ENCODE measurements at places on chromosomes 6 and 20.

DNA sequence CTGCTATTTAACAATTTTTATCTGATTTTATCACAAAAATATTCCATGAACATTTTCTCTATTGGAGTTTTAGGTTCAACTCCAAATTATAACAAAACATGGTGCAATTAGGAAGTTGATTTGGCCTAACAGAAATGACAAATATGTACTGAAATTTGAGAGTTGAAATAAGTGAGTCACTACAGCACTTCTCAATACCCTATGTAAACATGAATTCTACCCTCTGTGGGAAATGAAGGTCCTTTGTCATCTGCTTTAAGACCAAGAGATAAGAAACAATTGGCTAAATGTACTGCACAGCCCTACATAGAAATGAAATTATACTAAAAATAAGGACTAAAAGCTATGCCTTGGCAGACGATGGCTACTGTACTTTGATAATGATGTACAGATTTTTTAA lies 86.2 kb upstream of the BEND6 start:
- H3K27me3 ChIP-seq = no peaks in the 10 kb centered on the region
- no peak for DNase-seq
- H3K4me3 ChIP-seq = no peak overlapping the region
- no peaks in the 10 kb centered on the region for H3K36me3 ChIP-seq
- H3K27ac ChIP-seq = no peak overlapping the region

DNA sequence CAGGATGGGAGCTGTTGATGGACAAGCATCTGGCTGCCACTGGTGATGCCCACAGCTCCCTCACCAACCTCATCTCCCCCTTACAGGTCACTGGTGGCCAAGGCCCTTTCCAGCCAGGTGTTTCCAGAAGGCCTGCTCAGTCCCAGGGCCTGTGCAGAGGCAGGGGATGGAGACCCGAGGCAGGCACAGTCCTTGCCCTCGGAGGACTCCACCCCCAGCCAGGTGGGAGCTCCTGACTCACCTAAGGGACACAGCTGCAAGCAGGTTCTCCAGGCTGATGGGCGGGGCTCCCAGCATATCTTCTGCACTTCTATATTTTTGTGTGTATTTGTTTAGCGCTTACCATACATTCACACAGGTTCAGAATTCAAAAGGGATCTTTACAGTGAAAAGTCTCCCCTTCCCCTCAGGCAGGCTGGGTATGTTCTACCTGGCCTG lies 17.4 kb downstream of the PRPH2 start:
- peak overlapping the region; percentile 50 for H3K4me3 ChIP-seq
- 0 out of 2 replicates have a peak, but pooled peaks cover 3% of the 10 kb centered on the region for H3K4me1 ChIP-seq
- no peak overlapping the region for H3K27ac ChIP-seq
- no peak for DNase-seq
- no peaks in the 10 kb centered on the region for H3K36me3 ChIP-seq

DNA sequence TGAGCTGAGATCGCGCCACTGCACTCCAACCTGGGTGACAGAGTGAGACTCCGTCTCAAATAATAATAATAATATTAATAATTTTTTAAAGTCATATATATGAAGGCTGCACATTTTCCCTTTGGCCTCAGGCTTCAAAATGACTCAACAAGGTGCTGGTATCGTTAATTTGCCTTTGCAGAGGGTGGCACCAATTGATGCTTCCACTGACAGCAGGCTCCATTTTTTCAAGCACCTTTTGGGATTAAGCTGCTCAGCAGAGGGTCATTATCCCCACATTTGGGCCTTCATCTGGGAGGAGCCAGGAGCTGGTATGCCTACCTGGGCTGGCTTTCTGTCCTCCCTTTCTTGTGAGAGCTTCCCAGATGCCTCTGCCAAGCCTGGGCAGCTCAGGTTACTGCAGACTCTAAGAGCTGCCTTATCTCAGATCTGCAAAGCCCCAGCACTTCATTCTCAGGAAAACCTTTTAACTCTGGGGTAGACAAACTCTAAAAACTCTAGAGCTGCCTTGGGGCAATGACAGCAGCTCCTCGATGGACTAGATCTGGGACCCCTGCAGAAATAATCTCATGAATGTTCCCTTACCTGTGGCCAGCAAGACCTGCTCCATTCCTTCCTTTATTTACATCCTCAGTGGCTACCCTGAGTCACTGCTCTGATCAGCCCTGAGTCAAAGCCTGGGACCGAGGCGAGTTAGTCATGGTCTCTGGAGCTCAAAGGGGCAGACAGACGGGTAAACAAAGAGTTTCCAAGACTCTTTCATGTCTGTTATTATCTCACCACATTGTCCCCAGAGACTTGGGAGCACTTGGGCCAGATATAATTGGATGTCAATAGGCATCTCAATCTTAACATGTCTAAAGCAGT lies 80.0 kb upstream of the EYA2 start:
- no peak overlapping the region for H3K4me3 ChIP-seq
- DNase-seq = peak; percentile 65
- H3K4me1 ChIP-seq = peaks cover 5% of the 10 kb centered on the region
- no peak overlapping the region for H3K27ac ChIP-seq
- peaks cover 13% of the 10 kb centered on the region for H3K27me3 ChIP-seq

- no peak overlapping the region for H3K4me3 ChIP-seq
- H3K36me3 ChIP-seq = peaks cover 34% of the 10 kb centered on the region
- H3K27ac ChIP-seq = no peak overlapping the region
Observed at GRCh38 chr20:63210011-63210605, 5.8 kb downstream of the YTHDF1 start.

DNA sequence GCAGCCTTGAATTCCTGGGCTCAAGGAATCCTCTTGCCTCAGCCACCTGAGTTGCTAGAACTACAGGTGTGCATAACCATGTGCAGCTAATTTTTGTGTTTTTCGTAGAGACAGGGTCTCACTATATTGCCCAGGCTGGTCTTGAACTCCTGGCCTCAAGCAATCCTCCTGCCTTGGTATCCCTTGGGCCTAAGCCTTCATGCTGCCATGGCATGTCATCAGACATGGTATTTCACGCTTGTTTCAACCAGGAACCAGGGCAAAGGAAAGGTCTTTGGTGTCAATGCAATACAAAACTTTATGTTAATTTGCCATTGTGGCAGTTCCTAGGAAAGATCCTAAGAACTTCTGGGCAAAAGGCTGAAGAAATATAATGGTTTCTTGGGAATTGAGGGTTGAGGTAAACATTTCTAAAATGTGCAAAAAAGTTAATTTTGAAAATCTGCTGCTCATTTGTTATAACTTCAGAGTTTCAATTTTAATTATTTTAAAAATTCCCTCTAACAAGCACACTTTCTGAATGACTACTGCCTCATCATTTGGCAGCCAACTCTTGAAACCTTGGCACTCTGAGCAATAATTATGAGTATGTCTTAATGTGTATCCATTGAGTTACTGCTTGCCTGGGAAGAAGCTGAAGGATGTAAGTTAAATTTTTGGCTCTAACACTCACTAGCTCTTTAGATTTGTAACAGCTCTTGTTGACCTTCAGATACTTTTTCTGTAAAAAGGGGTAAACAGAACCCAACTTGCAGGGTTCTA lies 154.1 kb downstream of the GJA10 start:
- peaks cover 8% of the 10 kb centered on the region for H3K4me1 ChIP-seq
- no peaks in the 10 kb centered on the region for H3K36me3 ChIP-seq
- H3K27me3 ChIP-seq = no peaks in the 10 kb centered on the region
- no peak overlapping the region for H3K27ac ChIP-seq
- H3K4me3 ChIP-seq = no peak overlapping the region

DNA sequence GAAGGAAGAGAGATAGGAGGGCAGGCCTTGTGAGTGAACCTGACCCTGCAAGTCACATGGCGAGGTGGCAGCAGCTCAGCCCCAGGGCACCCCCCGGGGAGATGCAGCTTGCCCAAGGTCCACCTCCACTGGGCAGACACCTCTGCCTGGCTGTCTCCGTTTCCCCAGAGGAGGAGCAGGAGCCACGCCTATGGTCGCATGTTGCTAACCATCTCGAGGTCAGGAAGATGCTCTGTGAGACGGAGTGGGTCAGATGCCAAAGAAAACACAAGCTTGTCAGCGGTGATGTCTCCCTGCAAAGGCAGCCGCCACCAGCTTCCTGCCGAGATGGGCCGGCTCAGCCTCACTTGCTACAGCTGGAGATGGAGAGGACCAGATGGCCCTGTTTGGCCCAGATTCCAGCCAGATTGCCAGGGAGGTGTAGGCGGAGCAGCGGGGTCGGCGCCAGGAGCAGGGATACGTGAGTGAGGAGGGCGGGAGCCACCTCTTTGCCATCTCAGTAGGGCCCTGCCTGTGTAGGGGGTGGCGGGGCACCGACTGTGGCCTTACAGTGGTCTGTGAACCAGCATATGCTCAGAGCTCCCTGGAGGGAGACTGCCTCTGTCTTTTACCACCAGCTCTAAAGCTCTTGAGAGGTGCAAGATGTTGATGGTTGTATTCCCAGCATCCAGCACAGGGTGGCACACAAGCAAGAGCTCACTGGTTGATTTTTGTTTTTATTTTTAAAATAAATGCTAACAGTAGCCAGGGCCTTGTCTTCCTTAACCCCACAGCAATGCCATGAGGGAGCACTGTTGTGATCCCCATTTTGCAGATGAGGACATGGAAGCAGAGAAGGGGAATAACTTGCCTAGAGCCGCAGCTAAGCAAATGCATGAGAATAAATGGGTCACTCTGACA lies 42.9 kb upstream of the FAM83D start:
- H3K4me1 ChIP-seq = no peaks in the 10 kb centered on the region
- no peak for DNase-seq
- no peak overlapping the region for H3K4me3 ChIP-seq
- no peak overlapping the region for H3K27ac ChIP-seq
- H3K36me3 ChIP-seq = no peaks in the 10 kb centered on the region

GRCh38 chr6:87541744-87542143 lies 48.0 kb downstream of the RARS2 start:
- no peak for DNase-seq
- H3K27ac ChIP-seq = no peak overlapping the region
- H3K4me3 ChIP-seq = no peak overlapping the region

DNA sequence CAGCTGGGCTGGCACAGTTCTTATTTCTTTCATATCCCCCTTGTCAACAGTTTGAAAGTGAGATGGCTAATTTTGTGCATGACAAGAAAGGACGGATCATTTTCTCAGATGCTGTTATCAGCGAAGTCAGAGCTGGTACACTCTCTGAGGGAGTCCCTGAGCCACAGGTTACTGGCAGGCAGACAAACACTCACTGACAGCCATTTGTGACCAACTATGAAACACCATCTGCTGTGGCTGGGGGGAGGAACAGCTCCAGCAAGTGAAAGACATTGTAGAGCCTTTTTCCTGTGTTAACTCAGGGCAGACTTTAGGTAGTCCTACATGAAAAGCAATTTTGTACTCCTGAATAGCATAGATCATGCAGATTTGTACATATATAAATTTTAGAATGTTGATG lies 22.2 kb downstream of the OLIG3 start:
- no peak overlapping the region for H3K4me3 ChIP-seq
- no peaks in the 10 kb centered on the region for H3K36me3 ChIP-seq
- no peak overlapping the region for H3K27ac ChIP-seq
- peaks cover 19% of the 10 kb centered on the region for H3K4me1 ChIP-seq

DNA sequence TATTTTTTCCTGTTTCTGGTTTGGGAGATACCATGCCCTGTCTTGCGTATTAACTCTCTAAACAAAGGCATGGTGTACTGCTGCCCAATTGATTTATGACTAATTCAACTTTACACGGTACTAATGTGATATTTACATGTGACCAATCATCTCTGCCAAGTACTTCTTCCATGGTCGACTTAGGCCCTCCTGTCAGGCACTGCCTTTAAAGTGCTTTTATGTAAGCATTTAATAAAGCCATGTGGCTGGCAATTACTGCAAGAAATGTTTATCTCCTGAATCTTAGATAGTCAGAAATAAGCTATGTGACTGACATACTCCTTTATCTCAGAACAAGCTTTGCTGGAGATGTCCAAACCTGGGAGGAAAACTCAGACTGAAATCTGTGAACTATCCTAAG lies 323.4 kb downstream of the BTBD3 start:
- no peak for DNase-seq
- no peak overlapping the region for H3K27ac ChIP-seq
- H3K4me3 ChIP-seq = no peak overlapping the region
- H3K4me1 ChIP-seq = no peaks in the 10 kb centered on the region
- H3K27me3 ChIP-seq = no peaks in the 10 kb centered on the region

GRCh38 chr6:136994782-136995181 lies 50.0 kb downstream of the IL20RA start:
- H3K4me3 ChIP-seq = no peak overlapping the region
- no peak for DNase-seq
- peaks cover 32% of the 10 kb centered on the region for H3K4me1 ChIP-seq

- H3K36me3 ChIP-seq = no peaks in the 10 kb centered on the region
- no peak for DNase-seq
- H3K4me3 ChIP-seq = no peak overlapping the region
- no peak overlapping the region for H3K27ac ChIP-seq
- no peaks in the 10 kb centered on the region for H3K27me3 ChIP-seq
- no peaks in the 10 kb centered on the region for H3K4me1 ChIP-seq
Observed at GRCh38 chr6:43744491-43744890, 25.5 kb upstream of the VEGFA start.

GRCh38 chr6:37827603-37828265 lies 8.2 kb downstream of the ZFAND3 start:
- no peak overlapping the region for H3K27ac ChIP-seq
- H3K4me1 ChIP-seq = peaks cover 8% of the 10 kb centered on the region
- no peaks in the 10 kb centered on the region for H3K36me3 ChIP-seq
- no peak overlapping the region for H3K4me3 ChIP-seq
- no peaks in the 10 kb centered on the region for H3K27me3 ChIP-seq

DNA sequence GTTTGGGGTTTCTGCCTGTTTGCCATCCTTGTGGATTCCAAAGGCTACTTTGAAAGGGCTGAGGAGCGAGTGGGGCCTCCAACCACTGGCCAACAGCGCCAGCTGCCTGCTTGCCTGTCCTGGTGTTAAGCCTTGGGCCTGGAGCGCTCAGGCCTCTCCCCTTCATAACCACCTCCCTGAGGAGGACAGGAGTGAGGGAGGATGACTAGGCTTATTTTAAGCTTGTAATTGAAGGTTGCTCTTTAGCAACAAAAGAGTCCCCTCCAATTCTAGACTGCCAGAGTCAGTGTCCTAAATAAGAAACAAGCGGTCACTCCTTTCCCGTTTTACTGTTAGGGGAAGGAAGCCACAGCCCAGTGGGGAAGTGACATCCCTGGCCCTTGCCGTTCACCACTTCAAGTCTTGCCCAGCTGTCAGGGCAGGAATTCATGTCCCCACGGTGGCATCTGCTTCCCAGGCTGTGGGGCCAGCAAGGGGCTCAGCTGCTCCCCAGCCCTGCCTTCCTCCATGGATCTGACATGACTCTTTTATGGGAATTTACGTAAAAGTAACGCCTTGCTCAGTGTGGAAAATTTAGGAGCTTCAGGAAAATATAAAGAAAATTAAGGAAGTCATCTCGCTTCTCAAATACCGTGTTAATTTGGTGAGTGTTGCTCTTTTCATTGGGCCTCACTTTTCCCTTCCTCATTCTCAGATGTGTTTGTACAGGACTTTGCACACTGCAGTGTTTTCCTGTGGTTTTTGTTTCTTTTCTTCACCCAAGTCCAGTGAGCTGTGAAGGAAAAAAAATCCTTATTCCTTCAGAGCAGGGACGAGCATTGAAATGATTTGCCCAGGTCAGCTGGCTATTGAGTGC lies 57.8 kb downstream of the SSR1 start:
- peaks cover 1% of the 10 kb centered on the region for H3K4me1 ChIP-seq
- no peaks in the 10 kb centered on the region for H3K36me3 ChIP-seq
- H3K27me3 ChIP-seq = peaks cover 3% of the 10 kb centered on the region
- H3K27ac ChIP-seq = no peak overlapping the region
- no peak for DNase-seq

GRCh38 chr20:6185268-6185667 lies 62.4 kb upstream of the FERMT1 start:
- DNase-seq = peak; percentile 38
- H3K27me3 ChIP-seq = no peaks in the 10 kb centered on the region
- H3K4me3 ChIP-seq = no peak overlapping the region
- no peaks in the 10 kb centered on the region for H3K4me1 ChIP-seq
- H3K27ac ChIP-seq = no peak overlapping the region
- no peaks in the 10 kb centered on the region for H3K36me3 ChIP-seq
